ENCODE measurements at places on chromosomes 12 and 14.

GRCh38 chr14:69501423-69501838 is 16.9 kb downstream of the PLEKHD1 start:
- DNase-seq = no peak

GRCh38 chr12:46803517-46803916 is 22.3 kb downstream of the SLC38A4 start:
- DNase-seq = no peak

GRCh38 chr12:65756956-65757511 is 67.2 kb upstream of the HMGA2 start:
- DNase-seq = peak; percentile 77

GRCh38 chr12:117807355-117807754 is 161.4 kb downstream of the KSR2 start:
- no peak for DNase-seq

- no peak for DNase-seq
Observed at GRCh38 chr12:27779416-27779919, 565 bp upstream of the KLHL42 start.

DNA sequence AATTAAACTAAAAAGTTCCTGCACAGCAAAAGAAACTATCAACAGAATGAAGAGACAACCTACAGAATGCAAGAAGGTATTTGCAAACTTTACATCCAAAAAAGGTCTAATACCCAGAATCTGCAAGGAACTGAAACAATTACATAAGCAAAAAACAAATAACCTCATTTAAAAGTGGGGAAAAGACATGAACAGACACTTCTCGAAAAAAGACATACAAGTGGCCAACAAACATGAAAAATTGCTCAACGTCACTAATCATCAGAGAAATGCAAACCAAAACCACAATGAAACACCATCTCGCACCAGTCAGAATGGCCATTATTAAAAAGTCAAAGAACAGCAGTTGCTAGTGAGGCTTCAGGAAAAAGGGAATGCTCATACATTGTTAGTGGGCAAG is 15.2 kb downstream of the PDE6H start:
- no peak for DNase-seq

- no peak for DNase-seq
Observed at GRCh38 chr12:67915335-67915851, 73.9 kb upstream of the IFNG-AS1 start.

- DNase-seq = no peak
Observed at GRCh38 chr12:128418944-128419343, 152.0 kb downstream of the TMEM132C start.

GRCh38 chr12:12718381-12718759 is 1.2 kb downstream of the CDKN1B start:
- DNase-seq = no peak

DNA sequence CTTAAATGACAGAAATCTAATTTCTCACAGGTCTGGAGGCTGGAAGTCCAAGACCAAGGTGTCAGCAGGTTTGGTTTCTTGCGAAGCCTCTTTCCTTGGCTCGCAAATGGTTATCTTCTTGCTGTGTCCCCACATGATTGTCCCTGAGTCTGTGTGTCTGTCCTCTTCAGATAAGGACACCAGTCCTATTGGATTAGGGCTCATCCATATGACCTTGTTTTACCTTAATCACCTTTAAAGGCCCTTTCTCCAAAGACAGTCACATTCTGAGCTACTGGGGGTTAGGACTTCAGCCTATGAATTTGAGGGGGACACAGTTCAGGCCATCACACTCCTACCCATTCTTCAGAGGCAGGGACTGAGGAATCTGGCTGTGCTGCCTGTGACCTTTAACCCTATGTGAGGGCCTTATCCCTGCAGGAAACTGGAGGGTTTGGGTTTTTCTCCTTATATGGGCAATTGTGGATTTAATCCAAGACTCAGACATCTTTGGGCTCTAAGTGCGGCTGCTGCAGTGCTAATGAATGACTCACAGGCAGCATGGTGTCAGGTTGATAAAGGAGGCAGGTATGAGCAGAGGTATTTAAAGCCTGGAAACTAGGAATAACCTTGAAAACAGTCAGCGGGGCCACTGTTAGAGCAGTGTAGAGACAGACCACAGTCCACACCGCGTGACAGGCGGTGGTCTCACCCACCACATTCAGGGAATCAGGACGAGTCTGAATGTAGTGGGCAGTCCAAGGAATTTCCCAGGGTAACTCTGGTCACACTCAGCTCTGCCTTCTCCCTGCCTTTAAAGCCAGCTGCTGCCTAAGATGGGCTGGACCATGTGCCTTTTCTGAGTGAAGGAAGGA is 10.2 kb downstream of the TPCN1 start:
- DNase-seq = peak; percentile 97

DNA sequence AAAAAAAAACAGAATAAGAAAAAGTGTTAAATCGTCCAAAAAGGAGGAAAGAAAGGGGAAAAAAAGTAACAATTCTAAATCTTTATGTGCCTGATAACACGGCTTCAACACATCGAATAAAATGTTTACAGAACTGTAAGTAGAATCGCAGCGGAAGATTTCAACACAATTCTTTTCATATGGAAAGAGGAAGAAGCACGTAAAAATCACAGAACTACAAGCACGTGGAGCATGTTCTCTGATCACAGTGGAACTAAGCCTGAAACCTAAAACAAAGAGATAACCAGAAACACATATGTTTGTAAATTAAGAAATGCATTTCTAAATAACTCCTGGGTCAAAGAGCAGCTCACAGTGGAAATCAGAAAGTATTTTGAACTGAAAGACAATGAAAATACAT is 8.7 kb downstream of the CLEC7A start:
- no peak for DNase-seq

GRCh38 chr12:93573552-93574223 is 1.2 kb downstream of the SOCS2 start:
- peak; percentile 66 for DNase-seq

- DNase-seq = no peak
Observed at GRCh38 chr14:33781236-33781635, 169.6 kb downstream of the EGLN3 start.

GRCh38 chr12:26730481-26731350 is 102.3 kb downstream of the ITPR2 start:
- no peak for DNase-seq

- no peak for DNase-seq
Observed at GRCh38 chr12:49555631-49556390, 12.1 kb downstream of the MCRS1 start.

GRCh38 chr12:108985750-108986149 is 35.1 kb downstream of the SVOP start:
- DNase-seq = no peak

All from renal cortical epithelial cell (primary cell).